Pulmonary artery endothelial cell (primary cell): ENCODE measurements at places on chromosomes 2 and 18.

GRCh38 chr2:230912046-230912445 is 13.0 kb downstream of the GPR55 start:
- no peak for DNase-seq

- no peak for DNase-seq
These were observed 152.2 kb downstream of the PHLPP1 start for GRCh38 chr18:62867534-62867933.

DNA sequence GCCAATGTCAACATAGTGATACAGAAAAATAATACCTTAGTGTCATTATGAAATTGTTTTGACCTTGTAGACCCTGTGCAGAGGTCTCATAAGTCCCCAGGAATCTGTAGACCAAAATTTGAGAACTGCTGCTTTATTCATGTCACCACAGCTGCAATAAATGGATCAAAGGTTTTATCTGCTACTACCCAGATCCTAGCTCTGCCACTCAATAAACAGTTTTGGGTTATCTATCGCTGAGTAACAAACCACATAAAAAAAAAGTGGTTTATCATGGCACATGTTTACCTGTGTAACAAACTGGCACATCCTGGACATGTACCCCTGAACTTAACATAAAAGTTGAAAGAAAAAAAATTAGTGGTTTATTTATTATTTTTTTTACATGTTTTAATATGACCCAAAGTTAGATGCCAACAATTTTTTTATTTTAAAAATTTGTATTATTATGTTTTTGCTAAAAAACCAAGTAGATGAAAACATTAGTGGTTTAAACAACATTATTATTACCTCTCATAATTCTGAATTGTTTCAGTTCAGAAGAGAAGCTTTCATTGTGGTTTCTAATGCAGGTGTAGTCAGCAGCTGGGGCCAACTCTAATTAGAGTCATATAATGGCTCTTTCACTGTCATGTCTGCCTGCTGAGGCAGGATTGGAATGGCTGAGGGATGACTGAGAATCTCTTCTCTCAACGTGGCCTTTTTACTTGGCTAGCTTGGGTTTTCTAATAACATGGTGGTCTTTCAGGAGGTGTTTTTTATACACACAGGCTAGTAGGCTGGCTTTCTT is 103.3 kb upstream of the SLC38A11 start:
- no peak for DNase-seq

DNA sequence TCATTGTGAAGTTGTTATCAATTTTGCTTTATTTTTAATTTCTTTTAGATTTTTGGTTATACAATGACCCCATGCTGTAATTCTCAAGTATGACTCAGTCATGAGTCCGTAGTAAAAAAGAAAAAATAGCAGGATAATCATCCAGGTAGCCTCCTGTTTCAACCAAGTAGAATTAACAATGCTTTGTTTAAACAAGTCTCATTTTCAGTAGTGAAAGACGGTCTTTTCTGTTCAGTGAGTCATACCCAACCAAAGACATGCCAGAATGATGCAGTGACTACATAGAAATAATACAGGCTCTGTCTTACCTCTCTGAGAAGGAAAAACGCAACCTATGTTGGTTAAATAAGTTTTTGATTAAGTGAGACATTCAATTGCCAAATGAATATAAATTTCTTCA is 67.8 kb upstream of the DSC1 start:
- no peak for DNase-seq

DNA sequence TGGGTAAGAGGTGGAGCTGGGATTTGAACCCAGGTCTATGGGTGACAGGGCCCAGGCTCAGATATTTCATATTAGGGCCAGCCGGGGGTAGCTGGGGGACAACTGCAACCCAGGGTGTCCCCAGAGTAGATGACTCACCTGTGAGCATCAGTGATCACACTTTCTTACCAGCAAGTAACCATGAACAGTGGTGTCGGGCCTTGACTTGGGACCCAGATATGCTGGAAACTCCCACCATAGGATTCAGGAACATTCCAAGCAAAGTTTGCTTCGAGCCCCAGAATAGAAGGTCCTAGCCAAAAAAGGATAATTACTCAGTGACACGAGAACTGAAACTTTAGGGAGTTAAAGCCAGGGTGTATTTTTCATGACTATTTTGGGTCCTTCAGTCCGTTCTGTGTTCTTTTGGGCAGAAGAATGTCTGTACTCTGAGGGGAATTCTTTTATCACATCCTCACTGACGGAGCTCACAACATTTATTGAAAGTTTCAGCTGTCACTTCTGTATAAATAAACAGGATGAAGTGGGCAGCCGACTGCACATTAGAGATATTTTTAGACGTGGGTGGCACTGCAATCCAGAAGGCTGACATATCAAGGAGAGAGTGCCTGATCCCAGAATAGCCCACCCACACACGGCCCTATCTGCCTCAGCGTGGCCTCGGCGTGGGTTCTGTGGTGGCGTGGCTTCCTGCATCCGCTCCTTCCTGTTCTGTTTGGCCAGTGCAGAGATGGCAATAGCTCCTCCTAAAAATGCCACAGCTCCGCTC is 45.6 kb downstream of the RAMP1 start:
- DNase-seq = no peak

DNA sequence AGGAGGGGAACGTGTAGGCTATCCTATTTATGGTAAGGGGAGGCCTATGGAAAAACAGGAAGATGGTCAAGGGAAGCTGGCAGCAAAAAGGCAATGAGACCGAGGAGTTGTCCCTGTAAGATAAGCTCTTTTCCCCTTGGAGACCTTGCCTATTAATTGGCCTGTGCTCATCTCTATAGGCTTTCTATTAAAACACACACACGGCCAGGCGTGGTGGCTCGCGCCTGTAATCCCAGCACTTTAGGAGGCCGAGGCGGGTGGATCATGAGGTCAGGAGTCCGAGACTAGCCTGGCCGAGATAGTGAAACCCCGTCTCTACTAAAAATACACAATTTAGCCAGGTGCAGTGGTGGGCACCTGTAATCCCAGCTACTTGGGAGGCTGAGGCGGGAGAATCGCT is 32.1 kb downstream of the EPAS1 start:
- DNase-seq = no peak

GRCh38 chr2:11532416-11533055 is 1.3 kb upstream of the GREB1 start:
- no peak for DNase-seq

DNA sequence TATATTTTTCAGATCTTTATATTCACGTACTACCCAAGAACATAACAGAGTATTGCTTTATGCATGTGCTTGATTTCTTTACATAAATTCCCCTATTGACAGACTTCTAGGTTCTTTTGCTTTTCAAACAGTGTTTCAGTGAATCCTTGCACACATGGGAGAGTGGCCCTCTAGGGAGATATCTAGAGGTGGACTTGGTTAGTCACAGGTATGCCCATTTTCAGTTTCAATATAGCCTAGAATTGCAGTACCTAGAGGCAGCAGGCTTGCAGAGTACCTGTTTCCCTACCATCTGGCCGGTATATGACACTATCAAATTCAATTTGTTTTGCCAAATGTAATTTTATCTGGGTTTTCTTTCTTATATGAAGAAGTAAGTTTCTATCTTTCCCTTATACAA is 36.8 kb downstream of the EML6 start:
- DNase-seq = no peak

GRCh38 chr2:189350540-189351209 is 90.6 kb upstream of the WDR75 start:
- no peak for DNase-seq

DNA sequence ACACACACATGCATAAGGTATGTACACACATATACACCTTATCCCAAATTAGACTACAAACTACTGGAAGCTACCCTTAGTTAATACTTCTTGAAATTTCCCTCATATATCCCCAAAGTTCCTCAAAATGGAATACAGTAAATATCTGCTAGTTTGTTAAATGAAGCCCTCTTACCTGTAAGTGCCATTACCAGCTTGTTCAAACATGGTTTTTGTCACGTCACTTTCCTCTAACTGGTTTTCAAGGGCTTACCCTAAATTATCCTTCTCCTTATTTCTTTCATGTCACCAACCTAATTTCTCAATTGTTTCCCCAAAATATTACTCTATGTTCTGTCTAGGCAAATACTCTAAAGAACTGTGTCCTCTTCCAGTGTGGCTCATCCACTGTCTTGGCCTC is 24.4 kb upstream of the KIDINS220 start:
- DNase-seq = no peak

DNA sequence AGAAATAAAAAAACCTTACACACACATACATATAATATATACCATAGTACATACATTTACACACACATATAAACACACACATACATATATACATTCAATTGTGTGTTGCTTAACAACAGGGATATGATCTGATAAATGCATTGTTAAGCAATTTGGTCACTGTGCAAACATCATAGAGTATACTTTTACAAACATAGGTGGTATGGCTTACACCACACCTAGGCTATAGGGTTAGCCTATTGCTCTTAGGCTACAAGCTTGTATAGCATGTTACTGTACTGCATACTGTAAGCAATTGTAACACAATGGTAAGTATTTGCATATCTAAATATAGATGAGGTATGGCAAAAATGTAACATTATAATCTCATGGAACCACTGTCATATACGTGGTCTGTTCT is 156.8 kb upstream of the ERBB4 start:
- no peak for DNase-seq

GRCh38 chr2:178536037-178536436 is 55.8 kb downstream of the PLEKHA3 start:
- no peak for DNase-seq

- no peak for DNase-seq
These were observed 71.4 kb upstream of the ITGB6 start for GRCh38 chr2:160271171-160272086.

DNA sequence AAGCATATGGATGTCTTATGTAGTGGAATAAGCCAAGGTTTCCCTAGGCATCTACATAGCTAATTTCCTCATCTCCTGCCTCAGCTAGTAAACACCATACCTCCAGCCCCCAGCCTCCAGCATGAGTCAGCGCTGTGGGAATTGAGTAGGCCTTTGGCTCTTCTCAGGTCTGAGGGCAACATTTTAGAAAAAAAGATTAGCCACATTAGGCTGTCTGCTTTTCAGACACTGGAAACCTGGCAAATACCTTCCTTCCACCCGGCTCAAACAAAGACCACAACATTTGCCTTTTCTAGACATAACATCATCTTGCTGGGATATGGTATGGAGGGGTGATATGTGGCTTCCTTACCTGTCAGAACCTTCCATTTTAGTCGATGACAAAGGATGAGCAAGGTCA is 6.1 kb upstream of the CCDC195 start:
- DNase-seq = no peak

DNA sequence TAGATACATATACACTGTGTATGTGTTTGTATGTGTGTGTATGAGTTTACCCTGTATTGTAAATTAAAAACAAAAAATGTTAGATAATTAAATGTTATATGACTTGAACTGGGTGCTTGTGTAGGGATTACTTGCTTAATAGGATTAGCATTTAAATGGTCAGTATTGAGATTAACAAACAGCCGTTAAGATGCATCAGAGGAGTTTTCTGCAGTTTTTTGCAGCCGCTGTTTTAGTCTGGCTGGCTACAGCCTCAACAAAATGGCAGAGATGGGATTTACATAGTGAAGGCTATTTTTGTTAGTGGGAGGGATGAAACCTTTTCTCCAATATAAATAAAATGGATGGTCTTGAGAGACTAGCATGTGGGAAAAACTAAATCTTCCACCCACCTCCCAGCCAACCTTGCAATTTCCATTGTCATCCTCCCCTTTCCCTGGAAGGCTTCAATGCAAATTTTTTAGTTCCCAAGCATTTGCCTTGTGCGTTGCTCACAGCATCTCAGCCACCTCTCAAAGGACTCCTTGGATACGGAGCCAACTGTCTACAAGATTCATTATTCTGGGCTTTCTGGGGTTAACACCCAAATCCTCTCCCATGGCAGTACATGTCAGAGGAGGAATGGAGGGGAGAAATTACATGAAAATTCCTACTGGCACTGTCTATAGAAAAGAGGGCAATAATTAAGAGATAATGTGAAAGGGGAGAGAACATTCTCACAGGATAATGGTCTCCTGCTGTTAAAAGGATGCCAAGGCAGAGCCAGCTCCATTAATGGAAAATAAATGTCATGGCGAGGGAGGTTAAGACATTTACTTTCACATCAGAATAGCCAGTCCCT is 351.9 kb downstream of the CDH2 start:
- DNase-seq = no peak

DNA sequence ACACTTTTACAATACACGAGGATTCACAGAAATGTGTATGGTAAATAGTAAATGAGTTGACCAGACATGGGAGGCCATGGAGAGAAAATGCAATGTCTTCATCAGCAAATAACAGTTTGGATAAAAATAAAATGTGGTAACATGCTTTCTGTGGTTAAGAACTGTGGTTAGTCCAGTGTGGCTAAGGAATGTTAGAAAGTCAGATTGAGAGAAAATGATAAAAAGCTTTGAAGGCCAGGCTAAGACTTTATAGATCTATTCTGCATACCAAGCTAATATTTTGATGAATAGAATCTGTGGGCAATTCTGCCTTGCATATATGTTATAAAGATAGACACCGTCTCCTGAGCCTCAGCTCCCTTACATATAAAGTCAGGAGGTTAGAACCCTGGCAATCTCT is 215.9 kb downstream of the SOX11 start:
- no peak for DNase-seq

DNA sequence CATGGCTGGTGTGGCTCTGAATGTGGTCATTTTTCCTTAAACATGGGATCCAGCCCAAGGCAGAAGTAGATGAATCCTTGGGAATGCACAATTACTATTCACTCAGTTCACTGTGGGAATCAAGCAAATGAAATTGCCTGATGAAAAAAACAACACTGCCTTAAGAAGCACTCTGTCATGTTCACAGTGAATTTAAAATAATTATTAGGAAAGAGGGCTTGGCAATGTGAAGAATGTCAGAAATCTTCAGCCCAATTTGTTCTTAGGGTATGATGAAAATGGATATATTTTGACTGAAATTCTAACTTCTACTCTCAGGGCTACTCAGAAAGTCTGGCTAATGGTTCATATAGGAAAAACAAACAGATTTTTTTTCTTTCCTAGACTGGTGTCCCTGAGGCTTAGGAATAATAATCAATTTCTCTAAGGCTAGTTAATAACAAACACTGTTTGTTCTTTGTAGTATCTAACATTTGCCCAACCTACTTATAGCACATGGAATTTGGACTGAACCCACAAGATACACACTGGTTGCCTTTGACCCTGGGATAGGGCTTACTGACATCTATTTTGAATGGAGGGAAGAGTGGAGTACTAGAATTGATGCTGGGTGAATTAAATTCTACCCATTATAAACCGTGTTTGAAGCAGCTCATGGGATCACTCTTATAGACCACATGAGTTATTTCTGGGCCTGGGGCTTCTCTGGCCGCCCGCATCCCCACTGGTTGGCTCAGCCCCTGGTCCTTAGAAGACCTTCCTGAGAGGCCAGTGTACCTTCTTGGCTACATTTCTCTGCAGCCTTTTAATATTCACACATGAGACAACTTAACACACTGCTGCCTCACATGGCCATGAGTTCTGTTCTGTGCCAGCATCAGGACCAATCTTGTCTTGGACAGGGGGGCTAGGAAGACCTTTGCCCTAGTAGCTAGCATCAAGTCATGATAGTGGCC is 8.3 kb upstream of the MRPL33 start:
- no peak for DNase-seq

DNA sequence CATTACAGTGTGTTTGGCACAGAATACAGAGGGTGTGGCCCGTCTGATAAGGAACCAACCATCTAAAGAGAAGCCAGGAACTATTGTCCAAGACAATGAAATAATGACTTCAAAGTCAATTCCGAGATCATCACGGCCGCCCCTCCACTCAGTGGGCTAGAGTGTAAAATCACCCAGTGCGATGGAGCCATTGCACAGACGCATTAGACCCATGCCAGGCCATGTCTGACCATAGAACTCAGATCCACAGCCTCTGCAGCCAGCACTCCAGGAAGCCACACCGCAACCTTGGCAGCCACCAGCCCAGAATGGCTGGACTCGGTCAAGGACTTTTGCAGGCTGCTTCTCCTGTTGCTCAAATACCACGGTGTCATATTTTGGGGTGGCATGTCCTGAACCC is 835.7 kb downstream of the DCDC2C start:
- DNase-seq = no peak
